GM12892 (cell line): ENCODE measurements at places on chromosomes 1 and 21.

DNA sequence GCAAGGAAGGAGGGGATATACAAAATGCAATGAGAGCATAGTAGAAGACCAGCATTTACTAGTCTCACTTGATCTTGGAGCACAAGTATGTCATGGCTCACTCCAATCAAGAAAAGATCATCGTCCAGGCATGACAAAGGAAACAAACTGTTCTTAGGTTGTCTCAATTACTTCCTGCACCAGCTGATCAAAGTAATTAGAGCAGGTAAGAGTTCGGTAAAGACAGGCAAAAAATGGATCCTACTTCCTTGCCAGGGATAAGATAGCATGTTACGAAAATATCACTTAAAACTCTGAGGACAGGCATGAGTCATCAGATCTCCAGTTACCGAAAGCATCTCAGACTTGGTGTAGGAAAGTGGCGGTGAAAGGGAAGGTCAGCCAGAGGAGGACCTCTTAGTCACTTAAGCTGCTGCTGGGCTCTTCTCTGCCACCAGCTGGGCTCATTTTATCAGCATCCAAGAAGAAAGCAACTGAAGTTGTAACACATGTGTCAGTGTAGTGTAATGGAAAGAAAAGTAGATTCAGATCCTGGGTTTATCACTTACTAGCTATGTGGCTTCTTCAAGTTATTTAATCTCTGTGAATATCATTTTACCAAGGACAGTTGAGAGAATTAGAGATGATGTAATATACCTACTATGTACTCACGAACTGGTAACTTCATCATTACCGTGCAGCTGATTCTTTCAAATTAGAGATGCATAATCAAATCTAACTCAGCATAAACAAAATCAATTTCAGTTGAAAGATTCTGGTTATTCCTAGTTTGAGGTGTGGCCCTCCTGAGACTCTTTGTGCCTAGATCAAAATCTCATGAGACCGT, 46.8 kb downstream of the XCL1 start:
- DNase-seq: no peak

DNA sequence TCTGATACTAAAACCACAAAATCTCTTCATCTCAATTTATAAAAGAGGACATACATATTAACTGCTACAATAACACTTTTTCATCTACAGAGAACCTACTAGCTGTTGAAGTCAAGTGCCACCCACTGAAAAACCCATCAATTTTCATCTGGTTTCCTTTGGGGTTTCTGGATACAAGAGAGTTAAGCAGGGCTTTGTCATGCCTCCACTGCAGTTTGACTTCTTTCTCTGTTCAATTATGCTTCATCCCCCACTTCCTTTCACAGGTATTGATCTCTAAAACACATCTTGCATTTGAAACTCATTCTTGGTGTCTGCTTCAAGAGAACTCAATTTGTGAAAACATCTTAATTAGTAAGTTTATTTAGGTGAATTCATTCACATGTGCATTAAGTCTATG, 60.5 kb upstream of the ANGPTL3 start:
- DNase-seq: no peak

GRCh38 chr1:183365093-183365492, 53.1 kb downstream of the NMNAT2 start:
- no peak for DNase-seq

DNA sequence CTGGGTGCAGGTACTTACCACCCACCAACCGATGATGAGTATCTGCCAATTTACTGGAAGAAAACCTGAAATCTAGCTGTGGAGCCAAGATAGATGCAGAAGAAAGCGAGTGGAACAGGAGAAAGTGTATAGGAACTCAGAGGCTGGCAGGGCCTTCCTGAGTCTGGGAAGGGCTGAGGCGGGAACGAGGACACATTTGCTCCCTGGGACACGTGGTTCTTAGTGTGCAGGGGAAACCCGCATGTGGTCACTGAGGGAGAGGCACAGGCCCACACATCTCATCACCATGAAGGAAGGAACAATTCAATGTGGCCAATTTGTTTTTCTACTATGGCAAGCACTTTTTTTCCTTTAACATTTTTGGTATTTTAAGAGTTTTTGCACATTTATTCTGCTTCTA, 8.2 kb downstream of the RYR2 start:
- DNase-seq: no peak

DNA sequence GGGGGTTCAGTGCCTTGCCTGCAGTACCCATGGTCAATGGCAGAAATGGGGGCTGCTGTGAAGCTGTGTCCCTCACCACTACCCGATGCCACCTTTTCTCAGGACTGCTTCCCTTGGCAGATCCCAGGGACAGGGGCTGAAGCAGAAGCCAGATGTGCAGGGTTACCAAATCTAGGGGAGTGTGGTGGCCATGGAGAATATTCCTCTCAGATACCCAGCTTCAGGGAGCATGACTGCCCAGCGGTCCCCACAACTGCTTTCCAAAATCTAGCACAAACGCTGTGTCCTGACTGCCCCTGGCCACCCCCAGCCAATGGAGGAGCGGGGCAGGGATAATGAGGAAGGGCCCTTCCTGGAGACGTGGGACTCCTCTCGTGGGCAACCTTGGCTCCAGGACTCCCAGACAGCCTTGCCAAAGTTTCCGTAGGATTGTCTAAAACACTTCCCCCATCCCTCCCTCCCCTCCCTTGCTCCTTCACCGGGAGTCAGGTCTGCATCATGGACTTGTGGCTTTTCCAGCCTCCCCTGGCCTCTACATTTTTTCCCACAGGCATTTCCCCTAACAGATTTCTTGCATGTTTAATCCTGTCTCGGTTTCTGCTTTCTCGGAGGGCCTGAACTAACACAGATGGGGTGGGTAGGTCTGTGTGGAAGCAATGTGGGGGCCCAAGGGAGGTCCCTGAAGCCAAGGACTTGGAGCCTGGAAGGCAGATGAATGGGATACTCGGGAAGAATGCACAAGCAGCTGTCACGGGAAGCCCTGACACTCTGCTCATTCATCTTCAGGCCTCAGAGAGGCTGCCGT, 80.5 kb downstream of the OMA1 start:
- DNase-seq: no peak

GRCh38 chr1:162846256-162847212, 14.4 kb downstream of the CCDC190 start:
- DNase-seq: no peak

GRCh38 chr1:5239911-5240310, 585.5 kb downstream of the AJAP1 start:
- DNase-seq: no peak

- DNase-seq: no peak
Measured at GRCh38 chr1:231134624-231135023, 27.2 kb upstream of the TRIM67 start.

- DNase-seq: no peak
Measured at GRCh38 chr1:221921936-221922335, 180.0 kb upstream of the DUSP10 start.

- DNase-seq: no peak
Measured at GRCh38 chr1:80083892-80084291, 1077.4 kb upstream of the ADGRL4 start.

DNA sequence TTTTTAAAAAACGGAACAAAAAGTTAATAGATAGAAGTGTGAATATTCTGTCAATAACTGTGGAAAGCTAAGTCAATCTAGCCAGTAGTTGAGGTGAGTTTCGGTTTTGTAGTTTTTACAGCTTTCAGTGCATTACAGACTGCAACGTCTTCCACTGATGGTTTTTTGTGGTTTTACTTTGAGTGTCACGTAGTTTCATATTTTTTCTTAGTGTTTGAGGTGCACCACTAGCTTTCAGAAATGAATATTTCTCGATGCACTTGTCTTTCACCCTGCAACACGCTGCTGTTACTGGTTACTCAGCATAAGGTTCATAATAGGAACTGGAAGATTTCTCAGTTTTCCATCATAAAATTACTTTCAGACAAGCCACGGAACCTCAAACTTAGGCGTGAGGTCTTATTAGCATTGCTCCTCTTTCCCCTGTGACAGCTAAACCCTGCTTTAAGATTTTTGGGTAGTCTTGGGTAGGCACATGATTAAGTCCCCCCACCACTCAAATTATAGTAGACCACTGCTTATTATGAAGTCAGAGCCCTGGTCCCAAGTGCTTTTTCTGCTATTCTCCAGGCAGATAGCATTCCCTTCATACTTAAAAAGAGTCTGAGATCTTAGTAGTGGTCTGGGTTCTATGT, 1412.7 kb downstream of the KCNT2 start:
- DNase-seq: peak; percentile 1

DNA sequence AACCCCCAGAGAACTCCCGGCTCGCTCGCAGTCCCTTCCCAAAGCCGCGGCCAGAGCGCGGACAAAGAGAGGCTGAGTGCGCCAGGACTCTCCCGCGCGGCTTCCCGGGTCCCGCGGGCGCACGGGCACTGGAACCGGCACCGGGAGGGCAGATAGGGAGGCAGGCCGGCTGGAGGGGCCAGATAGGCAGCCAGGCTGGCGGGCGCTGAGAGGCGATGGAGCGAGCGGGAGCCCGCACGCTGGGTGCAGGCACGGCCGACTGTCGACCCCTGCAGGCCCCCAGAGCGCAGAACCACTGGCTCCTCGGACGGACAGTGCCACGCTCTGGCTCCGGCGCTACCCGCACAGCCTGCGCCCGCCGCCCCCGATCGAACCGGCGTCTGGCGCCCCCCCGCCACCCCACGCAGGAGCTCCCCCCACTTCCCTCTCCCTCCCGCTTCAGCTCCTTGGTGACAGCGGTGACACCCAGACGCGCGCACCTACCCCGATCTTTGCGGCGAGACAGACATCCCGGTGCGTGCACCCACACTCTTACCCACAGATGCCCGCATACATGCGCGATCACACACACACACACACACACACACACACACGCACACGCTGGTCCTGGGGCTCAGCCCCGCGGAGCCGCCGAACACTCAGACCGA, 534 bp downstream of the SLC6A9 start:
- no peak for DNase-seq

- no peak for DNase-seq
Measured at GRCh38 chr1:179598631-179599030, 7.0 kb downstream of the TDRD5 start.

DNA sequence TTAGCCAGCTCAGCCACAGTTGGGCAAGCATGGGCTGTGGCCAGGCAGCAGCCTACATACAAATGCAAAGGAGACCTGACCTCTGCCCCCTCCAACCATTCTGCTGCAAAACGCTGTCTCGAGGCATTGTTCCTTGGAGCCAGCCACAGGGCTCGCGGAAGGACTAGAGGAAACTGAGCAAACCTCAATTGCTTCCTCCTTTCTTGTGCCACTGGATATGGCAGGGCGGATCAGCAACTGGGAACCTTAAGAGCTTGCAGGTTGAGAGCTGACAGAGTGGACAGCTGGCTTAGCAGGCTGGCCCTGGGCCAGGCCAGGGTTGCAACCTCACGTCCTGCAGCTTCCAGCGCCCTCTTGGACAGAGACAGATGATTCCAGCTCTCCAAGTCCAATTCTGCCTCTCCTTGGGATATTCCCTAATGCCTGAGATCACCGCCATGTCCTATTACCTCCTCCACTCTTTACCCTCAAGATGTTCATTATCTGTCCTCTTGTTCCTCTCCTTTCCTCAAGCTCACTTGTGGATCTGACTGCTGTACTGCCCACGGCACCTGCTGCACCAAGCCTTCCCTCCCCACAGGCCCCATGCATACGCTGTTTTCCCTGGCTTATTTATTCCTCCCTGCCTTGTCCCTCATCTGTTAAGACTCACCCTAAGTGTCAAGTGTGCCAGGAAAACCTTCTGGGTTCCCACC, 67.5 kb downstream of the SDC3 start:
- no peak for DNase-seq

- no peak for DNase-seq
Measured at GRCh38 chr1:44314452-44314851, 40.6 kb downstream of the ERI3 start.

GRCh38 chr1:166379447-166379846, 212.6 kb upstream of the FAM78B start:
- no peak for DNase-seq

GRCh38 chr1:91913018-91913417, 27.1 kb upstream of the TGFBR3 start:
- DNase-seq: no peak

GRCh38 chr1:66533804-66534740, at the start of gene SGIP1:
SGIP1 (plus strand) TSS chr1:66534153; CDS start chr1:66534359, 206 bp downstream.
- no peak for DNase-seq

- DNase-seq: no peak
Measured at GRCh38 chr1:152976688-152977087, 6.2 kb downstream of the SPRR4 start.

GRCh38 chr1:239349699-239350098, 36.7 kb upstream of the CHRM3 start:
- DNase-seq: no peak

- no peak for DNase-seq
Measured at GRCh38 chr1:230158415-230159291, 91.6 kb downstream of the GALNT2 start.

DNA sequence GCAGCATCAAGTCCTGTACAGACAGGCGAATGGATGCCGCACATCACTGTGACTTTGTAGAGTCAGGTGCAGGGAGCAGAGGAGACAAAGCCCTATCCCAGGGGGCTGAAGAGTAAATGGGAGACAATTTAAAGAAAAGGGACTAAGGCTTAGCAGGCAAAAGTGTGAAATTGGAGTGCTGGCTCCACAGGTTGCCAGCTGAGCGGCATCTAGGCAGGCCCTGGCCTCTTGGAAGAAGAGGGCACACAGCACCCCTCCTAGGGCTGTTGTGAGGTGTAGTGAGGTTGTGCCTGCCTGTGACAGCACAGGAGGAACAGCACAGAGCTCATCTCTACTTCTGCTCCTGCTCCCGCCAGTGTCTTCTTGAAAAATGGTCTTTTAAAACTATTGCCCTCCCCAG, 47.3 kb downstream of the TENT5C start:
- DNase-seq: no peak

GRCh38 chr1:25922971-25923552, 16.8 kb upstream of the STMN1 start:
- DNase-seq: no peak

- DNase-seq: no peak
Measured at GRCh38 chr1:223486366-223486765, 93.2 kb downstream of the CCDC185 start.

GRCh38 chr1:169892176-169892926, 1.3 kb downstream of the SCYL3 start:
- DNase-seq: no peak

- DNase-seq: no peak
Measured at GRCh38 chr1:230206976-230207375, 139.9 kb downstream of the GALNT2 start.

DNA sequence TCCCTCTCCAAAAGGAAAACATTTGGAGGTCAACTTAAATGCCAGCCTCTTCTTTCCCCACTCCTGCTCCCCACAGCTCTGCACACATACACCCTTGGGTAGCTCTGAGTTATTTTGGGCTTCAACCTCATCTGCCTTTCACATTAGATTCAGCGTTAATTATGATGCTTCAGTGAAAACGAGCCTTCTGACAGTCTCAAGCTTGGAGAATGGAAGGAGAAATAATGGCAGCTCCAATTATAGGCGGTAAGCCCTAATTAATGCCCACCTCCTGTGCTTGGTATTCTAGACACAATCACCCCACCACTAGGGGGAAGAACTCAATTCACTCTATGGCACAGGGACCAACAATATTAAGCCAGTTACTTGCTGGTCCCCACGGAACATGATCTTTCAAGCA, 397.9 kb downstream of the BRINP2 start:
- DNase-seq: no peak

DNA sequence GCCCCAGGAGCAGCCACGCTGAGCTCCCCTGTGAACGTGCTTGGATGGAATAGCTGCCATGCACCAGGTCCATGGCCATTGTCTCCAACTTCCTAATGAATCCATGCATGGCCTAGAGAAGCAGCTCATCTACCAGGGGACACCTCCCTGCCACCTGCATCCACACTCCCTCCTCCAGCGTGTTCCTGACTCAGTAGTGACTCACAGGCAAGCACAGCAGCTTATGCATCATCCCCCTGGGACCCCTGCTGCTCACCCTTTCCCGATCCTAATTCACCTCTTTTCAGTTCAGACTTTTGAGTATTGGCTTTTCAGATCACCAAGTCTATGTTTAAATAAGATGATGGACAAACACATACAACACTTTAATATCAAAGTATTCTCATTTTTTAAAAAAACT, 39.9 kb upstream of the TADA1 start:
- no peak for DNase-seq
